ENCODE measurements at places on chromosomes 2 and 18. TPM values are rescaled to one million over a fixed set of nuclear protein-coding genes. Genes with fewer than 3 reads are reported as not detected.

The CYP27C1 gene
- total RNA-seq, result not detected

The RBM45 gene
- 7.3 TPM for total RNA-seq

The OSR1 gene
- 5.5 TPM for total RNA-seq

The IL1RL2 gene
- not detected for total RNA-seq

The BUB1 gene
- total RNA-seq, result 1.6 TPM

The MAP3K19 gene
- total RNA-seq, result not detected

The MROH2A gene
- total RNA-seq, result not detected

The PAX3 gene
- not detected for total RNA-seq
